Esophagus squamous epithelium (tissue), 5 donors: ENCODE measurements at places on chromosomes 6 and 20. TPM values are rescaled to one million over a fixed set of nuclear protein-coding genes. Genes with fewer than 3 reads are reported as not detected.

Gene POM121L2
- not detected for total RNA-seq

Gene NT5E
- total RNA-seq, result 6.7 TPM

Gene RAB44
- total RNA-seq, result 0.18 TPM

Gene CNR1
- total RNA-seq, result 0.79 TPM

Gene SOX4
- 9.3 TPM for total RNA-seq

Gene TMEM242
- total RNA-seq, result 8.0 TPM

Gene RIN2
- total RNA-seq, result 77.4 TPM

Gene PABPC1L
- 5.9 TPM for total RNA-seq

Gene TUBB2B
- total RNA-seq, result 1.6 TPM

Gene KIF25
- total RNA-seq, result 0.26 TPM

Gene PRKN
- total RNA-seq, result 0.99 TPM
